ENCODE measurements at places on chromosomes 6 and 20.

GRCh38 chr6:21348504-21349195 lies 244.9 kb upstream of the SOX4 start:
- peak; percentile 21 for DNase-seq

- no peak for DNase-seq
These were observed 4.8 kb downstream of the GMNN start for GRCh38 chr6:24779416-24780016.

- DNase-seq, result no peak
These were observed 1067.2 kb upstream of the ADGRB3 start for GRCh38 chr6:67567842-67568241.

DNA sequence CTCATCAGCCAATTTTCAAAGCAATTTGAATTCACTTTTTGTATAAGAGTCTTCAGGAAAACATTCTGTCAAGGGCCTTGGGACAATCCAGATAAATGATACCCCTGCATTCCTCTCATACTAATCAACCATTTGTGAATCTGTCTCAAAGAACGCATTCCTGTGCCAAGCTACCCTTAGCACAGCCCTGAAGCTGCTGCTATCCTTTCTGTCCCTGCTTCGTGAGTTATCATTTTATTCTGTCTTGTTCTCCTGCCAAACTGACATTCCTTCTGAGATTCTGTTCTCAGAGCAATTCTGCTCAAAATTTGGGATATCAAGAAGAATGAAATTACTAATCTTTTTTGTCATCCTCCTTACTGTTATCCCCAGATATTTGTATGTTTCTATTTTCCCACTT lies 213.9 kb upstream of the STXBP5 start:
- DNase-seq, result no peak
